Osteoblast (primary cell): ENCODE measurements at places on chromosomes 13 and 19. TPM values are rescaled to one million over a fixed set of nuclear protein-coding genes. Genes with fewer than 3 reads are reported as not detected.

Gene F2RL3
- total RNA-seq, result under 0.01 TPM in 2 replicates

Gene CACNG8
- not detected in 2 replicates for total RNA-seq

Gene RETN
- total RNA-seq, result not detected in 2 replicates

Gene FRY
- 8.3 and 12.3 TPM in 2 replicates for total RNA-seq

- DNase-seq, result no peak
Observed at GRCh38 chr13:85266331-85266730, 532.9 kb downstream of the SLITRK6 start.

- DNase-seq, result no peak
Observed at GRCh38 chr13:29961036-29961670, 110.7 kb upstream of the UBL3 start.

- DNase-seq, result no peak
Observed at GRCh38 chr13:95906999-95907398, 146.2 kb downstream of the UGGT2 start.

DNA sequence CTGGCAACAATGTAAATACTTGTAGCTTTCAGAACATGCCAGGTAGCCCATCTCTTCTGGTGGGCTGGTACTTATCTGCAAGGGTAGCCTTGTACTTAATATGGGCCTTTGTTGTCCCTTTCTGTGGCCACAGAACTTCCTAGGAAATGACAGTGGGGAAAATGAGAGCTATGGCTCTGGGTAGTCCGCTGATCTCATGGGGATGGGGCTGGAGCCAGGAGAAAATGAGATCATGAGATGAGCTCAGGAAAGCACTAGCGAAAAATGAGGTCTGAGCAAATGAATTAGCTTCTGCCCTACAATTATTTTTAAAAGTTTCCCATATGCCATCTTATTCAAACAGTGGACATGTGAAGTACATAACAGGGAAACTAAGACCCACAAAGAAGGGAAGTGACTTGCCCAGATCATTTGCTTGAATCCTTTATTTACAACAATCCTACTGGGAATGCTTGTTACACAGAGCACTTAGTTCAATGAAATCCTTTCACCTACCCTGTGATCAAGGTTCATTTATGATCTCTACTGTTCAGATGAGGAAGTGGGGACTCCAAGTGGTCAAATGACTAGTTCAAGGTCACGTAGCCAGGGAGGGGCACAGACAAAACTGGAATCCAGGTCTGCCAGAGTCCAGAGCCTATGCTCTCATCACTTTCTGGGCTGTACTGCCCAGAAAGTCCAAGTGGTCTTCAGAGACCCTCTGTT is 87.1 kb downstream of the PTPRS start:
- peak; percentile 98 for DNase-seq

GRCh38 chr19:14545716-14546082 is 16.3 kb downstream of the TECR start:
- peak; percentile 35 for DNase-seq

DNA sequence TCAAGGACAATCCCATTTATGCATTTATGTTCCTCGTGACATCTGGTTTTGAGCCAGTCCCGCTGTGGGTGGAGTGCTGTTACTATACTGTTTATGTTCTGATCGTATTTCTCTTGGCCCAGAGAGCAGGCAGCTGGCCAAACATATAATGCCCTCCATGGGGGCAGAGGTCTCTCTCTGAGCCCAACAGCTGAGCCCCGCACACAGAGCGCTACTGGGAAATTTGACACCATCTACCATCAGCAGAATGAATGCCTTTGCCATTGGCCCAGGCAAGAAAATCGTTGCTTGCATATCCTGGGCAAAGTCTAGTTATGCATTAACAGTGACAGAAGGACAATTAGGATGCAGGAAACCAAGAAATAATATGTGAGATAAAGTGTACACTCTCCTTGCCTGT is 126.8 kb upstream of the CACNA1A start:
- DNase-seq, result peak; percentile 54
